ENCODE measurements at places on chromosomes 6 and 20. TPM values are rescaled to one million over a fixed set of nuclear protein-coding genes. Genes with fewer than 3 reads are reported as not detected.

The SIRPB1 gene
- total RNA-seq, result 1.1 TPM

The MROH8 gene
- total RNA-seq, result 3.2 TPM

The LRRC73 gene
- 0.40 TPM for total RNA-seq

The TRIM15 gene
- not detected for total RNA-seq

The FNDC11 gene
- total RNA-seq, result 0.34 TPM

GRCh38 chr20:37276494-37277252 lies 12.8 kb upstream of the MANBAL start:
- H3K4me1 ChIP-seq, result peaks cover 11% of the 10 kb centered on the region
- H3K27ac ChIP-seq, result peak overlapping the region; percentile 86
- H3K27me3 ChIP-seq, result peaks cover 2% of the 10 kb centered on the region

DNA sequence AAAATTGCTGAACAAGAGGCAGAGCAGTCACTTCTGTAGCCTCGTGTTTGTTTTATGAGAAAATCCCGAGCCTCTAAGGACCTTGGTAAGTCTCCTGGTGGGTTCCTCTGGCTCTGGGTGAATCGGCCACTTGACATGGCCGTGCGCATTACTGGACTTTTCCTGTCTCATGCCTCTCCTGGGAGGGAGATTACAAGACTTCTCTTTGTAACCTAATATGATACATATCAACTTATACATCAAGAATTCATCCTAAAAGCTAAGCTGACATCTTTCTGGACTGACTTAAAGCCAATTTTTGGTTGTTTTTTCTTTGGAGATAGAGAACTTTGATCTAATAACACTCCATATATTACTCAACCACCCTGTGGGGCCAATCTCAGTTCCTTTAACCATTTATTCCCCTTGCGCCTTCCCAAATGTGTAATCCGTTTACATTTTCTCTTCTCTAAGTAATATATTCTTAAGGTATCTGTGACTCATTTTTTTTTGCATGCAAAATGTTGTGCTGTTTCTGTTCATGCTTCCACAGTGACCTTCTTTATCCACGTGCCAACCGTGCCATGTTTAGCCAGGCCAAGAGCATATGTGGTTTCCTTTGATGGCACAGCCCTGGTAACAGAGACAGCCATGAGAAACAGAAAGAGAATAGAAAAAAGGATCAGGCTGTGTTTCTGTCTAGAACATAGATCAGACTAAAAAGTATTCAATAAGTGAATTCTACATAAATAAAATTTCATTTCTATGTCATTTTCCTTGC lies 47.5 kb upstream of the JAG1 start:
- H3K36me3 ChIP-seq, result no peaks in the 10 kb centered on the region
- H3K4me1 ChIP-seq, result peaks cover 55% of the 10 kb centered on the region
- no peak for DNase-seq
- peak overlapping the region; percentile 74 for H3K27ac ChIP-seq
- peak overlapping the region; percentile 10 for H3K4me3 ChIP-seq

GRCh38 chr6:57327311-57327710 lies 9.9 kb downstream of the PRIM2 start:
- H3K4me3 ChIP-seq, result no peak overlapping the region
- no peak overlapping the region for H3K27ac ChIP-seq
- DNase-seq, result no peak
- H3K4me1 ChIP-seq, result no peaks in the 10 kb centered on the region

- H3K36me3 ChIP-seq, result no peaks in the 10 kb centered on the region
- no peak for DNase-seq
- H3K27ac ChIP-seq, result no peak overlapping the region
- no peaks in the 10 kb centered on the region for H3K27me3 ChIP-seq
- H3K4me3 ChIP-seq, result no peak overlapping the region
Measured at GRCh38 chr6:39207416-39208222, 21.7 kb downstream of the KCNK5 start.

- H3K27ac ChIP-seq, result no peak overlapping the region
- peaks cover 13% of the 10 kb centered on the region for H3K27me3 ChIP-seq
- H3K36me3 ChIP-seq, result no peaks in the 10 kb centered on the region
- no peaks in the 10 kb centered on the region for H3K4me1 ChIP-seq
- peak; percentile 73 for DNase-seq
Measured at GRCh38 chr6:39075010-39075686, 26.6 kb downstream of the GLP1R start.

DNA sequence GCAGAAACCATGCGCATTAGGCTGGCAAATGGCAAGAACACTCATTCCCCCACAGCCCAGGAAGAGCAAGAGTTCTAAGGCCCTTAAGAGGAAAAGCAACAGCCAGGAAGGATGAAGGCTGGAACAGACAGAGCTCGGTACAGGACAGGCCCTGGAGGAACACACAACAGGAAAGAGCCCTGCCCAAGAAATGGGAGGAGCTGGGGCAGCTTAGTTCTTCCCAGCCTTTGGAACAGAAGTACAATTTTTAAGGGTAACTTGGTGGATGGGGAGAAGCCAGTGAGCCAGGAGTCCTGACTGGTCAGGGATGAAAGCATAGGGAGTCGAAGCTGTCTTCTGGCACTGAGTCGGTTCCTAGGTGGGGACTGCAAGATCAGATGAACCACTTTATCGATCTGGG lies 32.4 kb downstream of the OR2B2 start:
- H3K4me3 ChIP-seq, result no peak overlapping the region
- H3K27me3 ChIP-seq, result no peaks in the 10 kb centered on the region
- H3K36me3 ChIP-seq, result no peaks in the 10 kb centered on the region

GRCh38 chr6:116218172-116218633 lies 35.7 kb downstream of the TSPYL4 start:
- no peaks in the 10 kb centered on the region for H3K36me3 ChIP-seq
- no peak overlapping the region for H3K4me3 ChIP-seq
- H3K27me3 ChIP-seq, result no peaks in the 10 kb centered on the region
- H3K27ac ChIP-seq, result no peak overlapping the region
- DNase-seq, result no peak

DNA sequence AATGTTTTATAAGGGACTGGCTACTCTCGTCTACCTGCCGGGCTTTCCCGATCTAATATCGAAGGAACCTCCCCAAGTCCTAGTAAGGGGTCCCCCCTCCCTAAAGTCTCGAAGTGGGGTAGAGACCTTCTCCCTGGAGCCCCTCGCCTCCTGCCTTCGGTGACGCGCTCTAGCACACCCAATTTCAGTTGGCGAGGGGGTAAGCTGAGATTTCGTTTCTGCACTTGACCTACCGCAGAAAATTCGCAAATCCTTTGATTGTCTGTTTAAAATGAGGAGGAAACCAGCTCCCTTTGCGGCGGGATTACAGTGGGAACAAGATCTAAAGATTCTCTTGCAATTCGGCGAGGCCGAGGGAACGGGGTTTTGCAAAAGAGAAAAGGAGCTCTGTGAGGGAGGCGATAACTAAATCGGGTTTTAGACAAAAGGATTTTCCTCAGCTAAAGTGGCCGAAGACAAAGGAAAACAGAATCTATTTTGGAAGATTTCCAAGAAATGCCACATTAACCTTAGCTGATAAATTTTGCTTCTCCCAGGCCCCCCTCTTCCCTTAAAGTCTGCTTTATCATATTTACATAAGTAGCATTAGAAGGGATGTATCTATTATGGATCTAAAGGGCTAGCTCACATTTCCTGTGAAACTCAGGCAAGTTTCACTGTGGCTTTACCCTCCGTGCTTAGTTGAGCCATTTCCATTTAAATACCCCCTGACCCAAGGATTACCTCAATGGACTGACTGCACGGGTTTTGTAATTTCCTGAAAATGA lies 8.4 kb downstream of the SIM1 start:
- no peak for DNase-seq
- peaks cover 23% of the 10 kb centered on the region for H3K4me1 ChIP-seq
- H3K36me3 ChIP-seq, result peaks cover 20% of the 10 kb centered on the region
- H3K27me3 ChIP-seq, result peaks cover 49% of the 10 kb centered on the region

- no peaks in the 10 kb centered on the region for H3K27me3 ChIP-seq
- H3K27ac ChIP-seq, result no peak overlapping the region
- H3K4me3 ChIP-seq, result no peak overlapping the region
- peaks cover 3% of the 10 kb centered on the region for H3K36me3 ChIP-seq
- DNase-seq, result no peak
- peaks cover 18% of the 10 kb centered on the region for H3K4me1 ChIP-seq
Measured at GRCh38 chr20:19908576-19908975, 108.6 kb upstream of the NAA20 start.

- H3K27me3 ChIP-seq, result peaks cover 5% of the 10 kb centered on the region
- H3K4me3 ChIP-seq, result no peak overlapping the region
- H3K4me1 ChIP-seq, result no peaks in the 10 kb centered on the region
- DNase-seq, result no peak
- H3K27ac ChIP-seq, result no peak overlapping the region
- H3K36me3 ChIP-seq, result no peaks in the 10 kb centered on the region
Measured at GRCh38 chr6:49540614-49541013, 9.9 kb upstream of the C6orf141 start.

DNA sequence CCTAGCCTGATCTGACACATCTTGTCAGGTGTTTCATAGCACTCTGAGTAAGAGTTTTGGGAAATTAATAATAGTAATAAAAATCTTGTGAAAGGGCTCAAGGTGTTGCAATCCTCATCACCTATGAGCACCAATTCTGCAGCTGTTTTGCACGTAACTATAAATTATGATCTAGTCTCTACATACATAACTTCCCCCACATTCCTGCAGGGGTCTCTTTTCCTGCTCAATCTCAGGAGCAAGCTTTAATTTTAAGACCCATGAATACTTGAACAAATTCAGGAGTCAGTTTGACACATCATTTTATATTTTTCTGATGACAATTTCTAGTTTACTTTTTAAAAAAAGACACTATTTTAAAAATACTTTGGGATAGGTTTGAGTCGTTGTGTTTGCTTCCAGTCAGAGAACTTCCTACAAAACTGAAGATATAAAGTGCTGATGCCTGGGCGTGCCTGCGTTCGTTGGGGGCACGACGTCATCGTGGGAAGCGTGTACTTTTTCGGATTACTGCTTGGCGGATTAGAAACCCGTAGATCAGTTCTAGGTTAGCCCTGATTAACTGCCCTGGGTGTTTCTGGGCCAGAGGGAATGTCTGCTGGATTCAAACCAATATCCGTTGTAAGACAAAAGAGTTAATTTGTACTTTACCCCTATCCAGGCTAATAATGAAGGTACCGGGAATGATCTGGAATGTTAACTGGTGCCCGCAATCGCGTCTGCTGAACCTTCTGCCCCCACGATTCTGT lies 1.0 kb upstream of the E2F3 start:
- peaks cover 16% of the 10 kb centered on the region for H3K4me1 ChIP-seq
- DNase-seq, result no peak
- H3K27me3 ChIP-seq, result peaks cover 3% of the 10 kb centered on the region
- H3K4me3 ChIP-seq, result peak overlapping the region; percentile 98

GRCh38 chr6:4587171-4587570 lies 189.0 kb upstream of the CDYL start:
- H3K27ac ChIP-seq, result no peak overlapping the region
- H3K4me1 ChIP-seq, result peaks cover 26% of the 10 kb centered on the region
- no peak overlapping the region for H3K4me3 ChIP-seq
- no peaks in the 10 kb centered on the region for H3K27me3 ChIP-seq
- DNase-seq, result peak; percentile 1

- H3K27me3 ChIP-seq, result peaks cover 45% of the 10 kb centered on the region
- DNase-seq, result no peak
- no peak overlapping the region for H3K4me3 ChIP-seq
- H3K36me3 ChIP-seq, result no peaks in the 10 kb centered on the region
Measured at GRCh38 chr6:46128476-46128875, 1.3 kb upstream of the ENPP4 start.

GRCh38 chr20:13221313-13221672 lies 219 bp downstream of the ISM1 start:
- DNase-seq, result no peak
- peaks cover 2% of the 10 kb centered on the region for H3K36me3 ChIP-seq
- H3K4me3 ChIP-seq, result no peak overlapping the region
- H3K27me3 ChIP-seq, result peaks cover 71% of the 10 kb centered on the region
- H3K4me1 ChIP-seq, result peaks cover 16% of the 10 kb centered on the region
